NCI-H446 treated with DMSO at 0.1 percent for 48 hours (cell line): ENCODE measurements at places on chromosomes 2 and 18.

DNA sequence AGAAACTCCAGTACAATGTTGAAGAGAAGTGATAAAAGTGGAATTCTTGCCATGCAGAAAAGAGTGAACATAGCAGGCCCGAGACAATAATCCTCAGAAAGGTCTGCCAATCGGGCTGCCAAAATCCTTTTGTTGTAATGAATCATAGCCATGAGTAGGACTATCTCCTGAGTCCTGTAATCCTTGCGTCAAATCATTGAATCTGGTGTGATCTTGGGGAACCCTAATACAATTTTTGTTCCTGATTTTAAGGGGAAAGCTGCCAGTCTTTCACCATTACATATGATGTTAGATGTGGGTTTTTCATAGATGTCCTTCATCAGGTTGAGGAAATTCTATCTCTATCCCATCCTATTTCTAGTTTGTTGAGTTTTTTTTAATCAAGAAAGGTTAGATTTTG is 2.2 kb downstream of the TPGS2 start:
- no peak for DNase-seq

DNA sequence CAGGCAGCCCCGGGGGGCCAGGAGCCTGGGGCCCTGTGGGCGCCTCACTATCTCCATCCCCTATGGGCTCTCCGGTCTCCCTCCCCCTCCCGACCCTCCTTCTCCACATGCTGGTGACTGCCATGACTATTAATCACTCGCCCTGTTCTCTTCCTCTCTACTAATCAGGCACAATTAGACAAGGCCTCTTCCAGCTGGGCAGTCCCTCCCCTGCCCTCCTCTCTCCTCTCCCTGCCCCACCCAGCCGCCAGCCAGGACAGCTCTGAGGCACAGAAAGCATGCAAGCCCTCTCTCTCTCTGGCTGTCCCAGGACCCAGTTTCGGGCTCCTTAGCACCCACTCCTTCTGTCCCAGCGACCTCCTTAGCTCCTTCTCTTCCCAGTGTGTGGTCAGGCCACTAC is 5.8 kb downstream of the ASIC4 start:
- no peak for DNase-seq

GRCh38 chr18:59015531-59016152 is 124.0 kb upstream of the SEC11C start:
- DNase-seq, result no peak

DNA sequence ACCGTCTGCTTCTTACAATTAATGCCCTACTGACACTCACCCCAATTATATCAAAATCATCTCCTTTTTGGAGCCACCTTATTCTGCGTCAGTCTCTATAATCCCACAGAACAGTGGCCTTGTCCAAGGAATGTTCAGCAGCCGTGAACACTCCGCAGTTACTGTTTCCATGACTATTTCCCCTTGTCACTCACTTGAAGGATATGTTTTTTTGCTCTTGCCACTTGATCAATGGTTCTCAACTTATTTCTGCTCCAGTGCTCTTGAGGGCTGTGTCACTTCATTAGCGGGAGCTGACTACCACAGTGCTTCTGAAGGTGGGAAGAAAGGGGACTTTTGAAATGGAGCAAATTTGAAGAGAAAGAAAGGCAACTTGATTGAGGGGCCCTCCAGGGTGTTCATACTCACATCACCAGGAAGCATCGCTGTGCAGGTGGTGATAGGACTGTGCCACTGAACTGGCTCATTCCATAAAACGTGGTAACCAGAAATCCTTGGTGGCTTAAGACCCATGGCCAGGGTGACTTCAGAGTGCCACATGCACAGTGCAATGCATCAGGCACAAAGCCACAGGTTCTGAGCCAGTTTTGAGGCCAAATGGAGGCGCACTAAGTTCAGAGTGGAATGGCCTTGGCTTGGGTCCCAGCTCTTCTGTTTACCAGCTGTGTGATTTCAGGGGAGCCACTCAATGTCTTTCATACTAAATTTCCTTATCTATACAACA is 320.6 kb upstream of the RAB12 start:
- no peak for DNase-seq

DNA sequence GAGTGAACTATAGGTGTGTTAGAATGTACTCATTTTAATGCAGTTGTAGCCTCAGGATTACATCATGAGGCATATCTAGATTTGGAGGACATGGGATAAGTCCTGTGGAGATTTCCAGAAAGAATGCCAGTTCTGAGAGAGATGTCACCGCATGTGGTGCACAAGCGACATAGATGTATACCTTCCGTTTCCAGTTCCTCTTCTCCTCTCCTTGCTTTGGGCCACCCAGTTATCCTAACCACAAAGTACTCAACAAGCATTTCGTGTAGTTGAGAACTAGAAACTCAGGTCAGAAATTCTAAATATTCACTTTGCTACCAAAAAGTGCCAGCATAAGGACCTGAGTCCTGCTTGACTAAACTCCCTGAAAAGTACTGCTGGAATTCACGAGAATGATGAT is 66.5 kb downstream of the KCTD18 start:
- no peak for DNase-seq

- no peak for DNase-seq
Measured at GRCh38 chr18:30929065-30929464, 113.5 kb downstream of the DSC3 start.

DNA sequence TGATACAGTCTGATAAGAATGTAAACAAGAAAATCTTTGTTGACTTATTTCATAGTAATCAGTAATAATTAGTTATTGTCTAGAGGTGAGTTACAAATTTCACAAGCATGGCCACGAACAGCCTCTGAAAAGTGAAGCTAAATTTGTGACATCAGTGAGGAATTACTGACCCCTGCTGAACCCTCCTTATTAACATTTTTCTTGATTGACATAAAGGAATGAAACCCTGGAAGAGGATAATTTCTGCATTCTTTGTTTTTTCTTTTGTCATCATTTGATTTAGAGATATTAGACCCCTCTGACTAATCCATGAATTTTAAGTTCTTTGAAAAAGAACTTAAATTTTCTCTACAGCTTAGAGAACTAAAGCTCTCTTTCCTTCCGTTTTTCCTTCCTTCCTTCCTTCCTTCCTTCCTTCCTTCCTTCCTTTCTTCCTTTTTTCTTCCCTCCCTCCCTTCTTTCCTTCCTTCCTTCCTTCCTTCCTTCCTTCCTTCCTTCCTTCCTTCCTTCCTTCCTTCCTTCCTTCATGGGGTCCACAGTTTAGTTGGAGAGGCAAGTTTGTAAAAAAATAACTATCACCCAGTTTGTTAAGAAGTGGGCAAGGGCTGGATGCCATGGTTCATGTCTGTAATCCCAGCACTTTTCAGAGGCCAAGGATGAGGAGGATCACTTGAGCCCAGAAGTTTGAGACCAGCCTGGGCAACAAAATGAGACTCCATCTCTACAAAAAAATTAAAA is 387.0 kb downstream of the MTX2 start:
- DNase-seq, result no peak

GRCh38 chr18:61606759-61607158 is 273.5 kb downstream of the CDH20 start:
- peak; percentile 97 for DNase-seq

DNA sequence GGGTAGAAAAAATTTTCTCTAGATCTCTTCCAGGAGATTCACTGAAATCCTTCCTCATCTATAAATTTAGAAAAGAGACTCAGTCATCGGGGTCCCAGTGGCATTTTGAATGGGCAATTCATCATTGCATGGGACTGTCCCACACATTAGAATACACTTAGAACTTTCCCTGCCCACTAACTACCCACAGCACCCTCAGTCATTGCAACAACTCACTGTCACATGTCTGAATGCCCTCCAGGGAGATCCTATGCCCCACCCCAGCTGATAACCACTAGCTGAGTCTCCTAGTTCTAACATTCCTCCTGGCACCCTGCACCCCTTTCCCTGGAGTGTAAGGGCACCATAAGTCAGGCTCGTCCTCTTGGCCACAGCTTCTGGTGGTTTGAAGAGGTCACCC is 89.6 kb downstream of the INSIG2 start:
- DNase-seq, result no peak

DNA sequence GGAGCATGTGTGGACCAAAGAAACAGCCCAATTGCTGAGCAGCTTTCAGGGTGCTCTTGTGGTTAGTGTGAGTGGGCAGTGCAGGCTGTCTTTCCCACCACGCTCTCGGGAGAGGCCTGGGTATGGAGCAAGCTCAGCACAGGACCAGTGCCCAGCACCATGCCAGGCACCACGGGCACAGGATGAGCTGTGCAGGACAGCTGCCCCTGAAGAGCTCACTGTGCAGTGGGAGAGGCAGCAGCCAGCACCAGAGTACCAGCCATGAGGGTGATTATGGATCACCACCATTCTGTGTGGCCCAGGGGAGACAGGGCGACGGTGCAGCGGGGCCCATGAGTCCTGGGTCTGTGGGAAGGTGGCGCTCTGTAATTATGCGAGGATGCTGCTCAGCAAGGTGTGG is 29.7 kb upstream of the FAHD2A start:
- no peak for DNase-seq

DNA sequence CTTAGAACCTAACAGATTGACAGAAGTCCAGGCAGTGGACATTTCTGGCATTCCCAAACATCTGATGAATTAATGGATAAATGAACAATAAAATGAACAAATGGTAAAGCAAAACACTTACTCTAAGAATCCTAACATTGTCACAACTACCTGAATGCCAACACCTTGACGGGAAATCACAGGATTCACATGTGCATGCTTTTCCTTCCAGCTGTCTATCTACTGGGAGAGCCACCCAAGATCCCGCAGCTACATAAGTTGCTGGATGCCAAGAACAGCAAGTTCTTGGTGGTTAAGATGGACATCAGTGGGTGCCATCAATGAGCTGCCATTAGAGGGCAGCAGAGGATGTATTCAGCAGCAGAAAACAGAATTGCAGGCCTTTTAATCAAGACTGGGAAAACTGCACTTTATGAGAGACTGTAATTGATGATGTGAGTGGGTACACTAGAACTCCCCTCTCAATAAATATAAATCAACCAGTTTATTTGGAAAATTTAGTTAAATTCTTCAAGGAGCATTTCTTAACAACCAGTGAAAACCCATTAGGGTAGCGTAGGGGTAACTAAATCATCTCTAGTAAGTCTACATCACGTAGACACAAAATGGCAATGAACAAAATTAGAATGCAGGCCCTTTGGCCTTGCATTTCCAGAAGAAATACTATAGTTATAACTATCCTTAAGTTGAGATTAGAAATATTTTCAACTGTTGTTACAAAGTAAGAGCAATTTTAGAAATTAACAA is 45.6 kb downstream of the SESTD1 start:
- DNase-seq, result peak; percentile 42

GRCh38 chr2:133773854-133774653 is 205.8 kb upstream of the NCKAP5 start:
- no peak for DNase-seq

DNA sequence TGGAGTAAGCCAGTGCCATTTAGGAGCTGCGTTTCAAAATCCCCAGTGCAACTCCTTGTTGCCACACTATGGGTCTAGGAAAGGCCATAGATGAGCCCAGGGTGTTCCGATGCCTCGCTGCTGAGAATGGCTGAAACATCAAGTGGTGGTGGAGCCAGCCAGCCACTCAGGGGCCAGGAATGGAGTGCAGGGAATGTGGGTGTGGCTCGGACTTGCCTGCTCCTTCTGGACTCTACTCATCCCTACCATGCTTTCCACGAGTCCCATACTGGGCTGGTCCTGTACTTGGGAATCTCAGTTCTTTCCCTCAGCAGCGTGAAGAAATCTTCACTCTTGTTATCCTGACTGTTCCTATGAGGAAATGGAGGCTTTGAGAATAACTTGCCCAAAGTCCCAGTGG is 143.5 kb downstream of the INSIG2 start:
- DNase-seq, result no peak

DNA sequence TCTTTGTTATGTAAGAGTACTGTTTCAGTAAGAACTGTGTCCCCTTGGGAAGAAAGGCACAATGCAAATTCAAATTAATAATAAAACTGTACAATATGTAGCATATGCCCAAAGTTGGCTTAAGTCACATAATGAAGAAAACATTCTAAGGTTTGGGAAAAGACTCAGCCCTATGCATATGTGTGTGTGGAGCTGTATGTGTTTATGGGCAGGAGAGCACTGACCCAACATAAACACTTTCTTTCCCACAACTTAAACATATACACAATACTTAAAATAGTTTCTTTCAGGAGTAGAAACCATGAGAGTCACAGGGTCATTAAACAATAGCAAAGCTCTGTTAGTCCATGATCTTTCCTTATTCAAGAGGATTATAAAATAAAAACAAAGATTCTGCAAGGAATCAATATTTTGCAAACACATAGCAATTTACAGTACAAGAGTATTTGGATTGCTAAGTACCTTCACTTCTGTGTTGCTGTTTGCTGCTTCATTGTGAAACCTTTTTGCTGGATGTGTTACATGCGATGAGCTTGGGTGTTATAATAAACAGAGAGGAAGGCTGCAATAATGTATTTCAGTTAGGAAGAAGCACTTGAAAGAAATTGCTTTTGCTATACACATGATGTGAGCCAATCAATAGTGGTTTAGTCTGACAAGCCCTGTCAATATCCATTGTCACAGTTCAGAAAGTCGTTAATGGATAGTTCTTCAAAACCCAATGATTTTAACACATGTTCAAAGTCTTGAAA is 347.3 kb downstream of the ARHGAP15 start:
- DNase-seq, result no peak

GRCh38 chr18:42437646-42438045 is 482.6 kb downstream of the PIK3C3 start:
- peak; percentile 84 for DNase-seq

DNA sequence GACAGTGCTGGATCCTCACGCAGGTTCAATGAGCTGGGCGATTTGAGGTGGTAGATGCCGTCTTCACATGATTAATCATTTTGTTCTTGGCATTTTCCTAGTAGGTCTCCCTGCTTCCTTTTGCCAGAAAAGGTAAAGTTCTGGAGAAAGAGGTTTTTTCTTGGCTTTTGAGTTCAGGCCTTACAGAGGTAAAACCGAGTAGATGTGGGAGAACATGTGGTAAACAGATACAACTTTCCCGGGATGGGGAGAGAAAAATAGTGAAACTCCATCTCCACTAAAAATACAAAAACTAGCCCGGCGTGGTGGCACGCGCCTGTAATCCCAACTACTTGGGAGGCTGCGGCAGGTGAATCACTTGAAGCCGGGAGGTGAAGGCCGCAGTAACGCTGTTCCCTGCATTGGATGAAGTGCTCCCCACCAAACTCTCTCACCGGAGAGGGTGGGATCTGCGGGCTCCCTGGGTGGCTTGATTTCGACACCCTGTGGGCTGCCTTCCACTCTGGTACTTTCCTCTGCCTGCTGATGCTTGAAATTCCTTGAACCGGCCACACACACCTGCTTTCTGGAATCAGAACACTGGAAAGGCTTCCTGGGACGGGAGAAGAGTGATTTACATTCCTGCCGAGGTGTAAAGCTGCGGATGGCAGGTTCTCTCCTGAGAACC is 88.8 kb downstream of the ACTR3 start:
- no peak for DNase-seq

DNA sequence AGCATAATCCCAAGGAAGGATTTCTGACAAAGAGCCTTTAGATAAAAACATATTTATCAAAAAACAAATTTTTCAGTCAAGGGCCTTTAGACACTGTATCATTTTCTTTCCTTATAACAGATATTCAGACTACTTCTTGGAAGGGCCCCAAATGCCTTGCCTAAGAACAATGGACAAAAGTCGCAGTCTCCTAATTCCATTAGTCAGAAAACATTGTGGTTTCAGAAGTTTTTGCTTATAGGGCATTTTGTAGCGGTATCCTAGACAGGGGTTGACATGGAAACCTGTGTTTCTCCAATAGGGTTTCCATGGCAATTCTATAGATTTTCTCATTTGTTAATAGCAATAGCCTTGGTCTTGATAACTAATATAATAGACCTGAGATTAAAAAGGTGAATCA is 36.7 kb upstream of the AGPS start:
- no peak for DNase-seq
